Activated CD8-positive, alpha-beta T cell treated with anti-CD3 and anti-CD28 coated beads for 36 hours (primary cell): ENCODE measurements at places on chromosomes 3 and 15.

DNA sequence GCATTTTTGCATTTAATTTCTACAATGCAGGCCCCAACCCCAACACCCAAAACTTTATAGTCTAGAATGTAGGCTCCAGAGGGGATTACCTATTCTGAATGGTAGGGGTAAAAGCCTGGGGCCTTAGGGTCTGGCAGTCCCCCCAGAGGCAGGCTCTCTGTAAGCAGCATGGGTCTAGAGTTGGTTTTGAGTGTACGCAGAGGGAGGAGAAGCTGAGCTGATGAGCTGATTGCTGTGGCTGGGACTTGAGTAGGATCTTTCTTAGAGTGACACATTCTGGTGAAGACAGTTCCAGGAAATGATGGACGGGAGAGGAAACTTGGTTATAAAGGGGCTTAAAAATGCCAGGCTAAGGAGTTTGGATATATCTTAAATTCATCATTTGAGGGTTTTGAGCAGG, 2.1 kb downstream of the LPP start:
- peaks cover 9% of the 10 kb centered on the region for H3K36me3 ChIP-seq
- peak overlapping the region; percentile 92 for H3K27ac ChIP-seq
- peaks cover 63% of the 10 kb centered on the region for H3K4me1 ChIP-seq
- H3K4me3 ChIP-seq: peak overlapping the region; percentile 75
- no peaks in the 10 kb centered on the region for H3K27me3 ChIP-seq
- peak; percentile 49 for DNase-seq

GRCh38 chr3:126194713-126195305, 14.4 kb upstream of the ALDH1L1 start:
- no peaks in the 10 kb centered on the region for H3K36me3 ChIP-seq
- no peak overlapping the region for H3K27ac ChIP-seq
- H3K4me1 ChIP-seq: no peaks in the 10 kb centered on the region
- no peak overlapping the region for H3K4me3 ChIP-seq
- H3K27me3 ChIP-seq: peaks cover 6% of the 10 kb centered on the region

DNA sequence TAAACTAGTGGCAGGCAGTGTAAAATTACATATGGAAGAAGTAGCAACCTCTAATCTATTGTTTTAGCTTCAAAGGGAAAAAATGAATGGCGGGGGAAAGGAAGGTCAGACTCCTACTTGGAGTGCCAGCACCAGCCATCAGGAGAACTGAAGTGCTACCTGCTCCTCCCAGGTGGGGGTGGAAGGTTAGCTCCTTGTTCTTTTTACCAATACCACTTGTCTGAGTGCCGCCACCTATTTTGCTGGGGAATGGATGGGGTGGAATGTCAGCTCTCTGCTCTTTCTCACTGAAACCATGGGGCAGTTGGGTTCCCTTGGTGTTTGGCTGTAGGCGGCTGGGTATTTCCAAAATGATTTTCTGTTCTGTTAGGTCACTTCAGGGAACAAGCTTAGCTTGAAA, 428.7 kb upstream of the EPHA3 start:
- H3K27ac ChIP-seq: no peak overlapping the region
- H3K36me3 ChIP-seq: no peaks in the 10 kb centered on the region
- DNase-seq: no peak
- H3K4me1 ChIP-seq: no peaks in the 10 kb centered on the region

GRCh38 chr15:74906067-74906449, 593 bp downstream of the FAM219B start:
- peak overlapping the region; percentile 88 for H3K4me3 ChIP-seq
- peak; percentile 46 for DNase-seq
- peaks cover 21% of the 10 kb centered on the region for H3K36me3 ChIP-seq
- H3K27ac ChIP-seq: peak overlapping the region; percentile 81
- no peaks in the 10 kb centered on the region for H3K27me3 ChIP-seq

- no peaks in the 10 kb centered on the region for H3K36me3 ChIP-seq
- H3K27ac ChIP-seq: no peak overlapping the region
- peaks cover 11% of the 10 kb centered on the region for H3K27me3 ChIP-seq
- H3K4me3 ChIP-seq: no peak overlapping the region
These were observed 20.0 kb downstream of the PLSCR5 start for GRCh38 chr3:146585156-146585555.

DNA sequence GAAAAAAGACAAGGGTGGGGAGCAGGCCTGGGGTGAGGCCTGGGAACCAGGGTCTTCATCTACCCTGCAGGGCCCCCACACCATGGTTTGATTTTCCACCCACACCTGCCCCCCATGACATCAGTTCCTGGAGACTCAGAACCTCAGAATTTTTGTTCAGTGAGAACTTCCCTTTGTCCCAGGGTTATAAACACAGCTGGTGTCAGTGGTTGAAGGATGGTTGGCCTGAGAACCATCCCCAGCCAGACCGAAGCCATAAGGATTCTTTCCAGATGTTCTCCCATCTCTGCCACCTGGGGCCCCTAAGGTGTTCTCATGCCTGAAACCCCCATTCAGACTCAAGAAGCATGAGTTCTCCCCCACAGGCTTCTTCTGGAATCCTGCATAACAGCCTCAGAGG, 16.6 kb downstream of the CCDC33 start:
- H3K27me3 ChIP-seq: peaks cover 5% of the 10 kb centered on the region
- H3K4me3 ChIP-seq: no peak overlapping the region
- no peak overlapping the region for H3K27ac ChIP-seq
- no peak for DNase-seq
- no peaks in the 10 kb centered on the region for H3K36me3 ChIP-seq

DNA sequence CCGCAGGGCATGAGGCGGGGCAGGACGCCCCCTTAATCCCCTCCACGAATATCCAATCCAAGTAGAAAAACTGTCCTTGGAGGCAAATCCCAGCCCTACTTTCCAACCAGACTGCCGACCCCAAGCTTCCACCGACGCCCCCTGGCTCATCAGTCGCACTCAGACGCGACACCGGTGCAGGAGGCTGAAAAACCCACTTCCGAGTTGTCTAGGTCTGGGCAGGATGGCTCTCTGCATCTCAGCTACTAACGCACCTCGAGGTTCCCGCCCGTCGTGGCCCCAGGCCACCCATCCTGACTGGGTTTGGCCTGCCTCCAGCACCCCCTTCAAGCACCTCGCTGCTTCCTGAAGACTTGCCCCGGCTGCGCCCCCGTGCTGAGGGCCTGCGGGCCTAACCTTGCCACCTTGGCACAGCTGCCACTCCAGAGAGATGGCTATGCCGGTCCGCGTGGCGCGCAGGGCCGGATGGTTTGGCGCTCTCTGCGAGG, 15.5 kb downstream of the RGMA start:
- no peak overlapping the region for H3K27ac ChIP-seq
- H3K36me3 ChIP-seq: no peaks in the 10 kb centered on the region
- DNase-seq: peak; percentile 14
- H3K4me1 ChIP-seq: peaks cover 17% of the 10 kb centered on the region
- H3K27me3 ChIP-seq: peaks cover 53% of the 10 kb centered on the region
- H3K4me3 ChIP-seq: peak overlapping the region; percentile 62

DNA sequence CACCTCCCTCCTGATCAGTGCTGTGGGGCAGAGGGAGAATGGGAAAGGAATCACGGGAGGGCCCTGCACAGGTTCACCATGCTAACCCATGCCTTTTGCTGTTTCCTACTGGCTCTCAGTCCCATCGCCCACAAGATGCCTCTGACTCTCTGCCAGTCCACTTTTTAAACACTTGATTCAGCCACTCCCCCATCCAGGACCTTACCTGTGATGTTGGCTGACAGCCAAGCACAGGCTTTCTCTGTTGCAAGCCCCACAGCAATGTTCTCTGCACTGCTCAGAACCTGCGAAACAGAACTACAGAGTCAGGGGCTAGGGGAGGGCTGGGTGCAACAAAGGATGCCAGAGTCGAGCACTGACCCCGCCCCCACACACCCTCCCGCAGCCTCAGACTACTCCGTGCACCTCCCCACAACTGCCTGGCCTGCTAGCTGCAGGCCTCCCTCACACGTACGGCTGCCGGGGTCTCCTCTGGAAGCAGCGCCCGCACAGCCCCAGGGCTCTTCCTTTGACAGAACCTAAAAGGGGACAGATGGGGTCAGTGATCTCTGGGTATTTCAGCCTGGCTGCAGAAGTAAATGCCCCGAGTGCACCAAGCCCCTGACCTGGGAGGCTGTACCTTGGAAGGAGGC, 9.1 kb downstream of the CDAN1 start:
- H3K27me3 ChIP-seq: no peaks in the 10 kb centered on the region
- no peak for DNase-seq
- peaks cover 36% of the 10 kb centered on the region for H3K36me3 ChIP-seq
- H3K4me1 ChIP-seq: no peaks in the 10 kb centered on the region
- no peak overlapping the region for H3K27ac ChIP-seq
- H3K4me3 ChIP-seq: no peak overlapping the region

- no peak for DNase-seq
- no peak overlapping the region for H3K4me3 ChIP-seq
- H3K36me3 ChIP-seq: no peaks in the 10 kb centered on the region
- no peak overlapping the region for H3K27ac ChIP-seq
- H3K27me3 ChIP-seq: no peaks in the 10 kb centered on the region
- peaks cover 8% of the 10 kb centered on the region for H3K4me1 ChIP-seq
These were observed 7.2 kb downstream of the TMOD2 start for GRCh38 chr15:51758645-51759044.

- H3K36me3 ChIP-seq: no peaks in the 10 kb centered on the region
- no peaks in the 10 kb centered on the region for H3K4me1 ChIP-seq
- no peak overlapping the region for H3K27ac ChIP-seq
- H3K4me3 ChIP-seq: no peak overlapping the region
These were observed 133.7 kb upstream of the UBE2E1 start for GRCh38 chr3:23671851-23672589.

DNA sequence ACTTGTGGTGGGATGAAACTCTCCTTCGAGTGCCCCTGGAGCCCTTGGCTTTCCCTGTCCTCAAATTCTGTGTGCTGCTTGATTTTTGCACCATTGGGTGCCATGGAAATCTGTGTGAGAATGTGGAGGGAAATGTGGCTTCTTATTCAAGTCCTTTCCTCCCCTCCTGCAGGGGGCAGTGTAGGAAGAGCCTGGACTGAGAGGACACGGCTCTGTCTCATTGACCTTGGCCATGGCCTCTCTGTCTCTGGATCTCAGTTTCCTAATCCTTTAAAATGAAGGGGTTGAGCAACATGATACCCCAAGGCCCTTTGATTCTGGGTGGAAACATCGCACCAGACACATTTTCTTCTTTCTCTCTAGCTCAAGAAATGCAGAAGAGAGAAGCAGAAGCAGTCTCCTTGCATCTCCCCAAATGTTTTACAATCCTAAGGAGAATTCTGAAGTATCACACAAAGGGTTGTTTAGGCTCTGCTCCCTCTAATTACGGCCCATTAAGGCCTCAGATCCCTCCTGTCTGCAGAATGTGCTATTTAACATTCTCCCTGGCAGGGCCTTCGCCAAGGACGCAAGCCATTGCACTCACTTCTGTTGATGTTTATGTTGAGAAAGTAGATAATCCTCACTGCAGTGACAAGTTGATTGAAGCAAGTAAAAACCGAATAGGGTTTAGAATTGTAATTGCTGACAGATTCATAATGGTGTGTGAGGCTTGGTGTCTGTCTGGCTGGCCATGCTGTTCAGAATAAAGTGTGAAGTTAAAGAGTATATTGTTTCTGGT, 169.1 kb downstream of the TPRG1 start:
- no peak overlapping the region for H3K27ac ChIP-seq
- H3K36me3 ChIP-seq: no peaks in the 10 kb centered on the region
- H3K27me3 ChIP-seq: no peaks in the 10 kb centered on the region
- H3K4me1 ChIP-seq: peaks cover under 1% of the 10 kb centered on the region
- no peak overlapping the region for H3K4me3 ChIP-seq
- DNase-seq: peak; percentile 41

DNA sequence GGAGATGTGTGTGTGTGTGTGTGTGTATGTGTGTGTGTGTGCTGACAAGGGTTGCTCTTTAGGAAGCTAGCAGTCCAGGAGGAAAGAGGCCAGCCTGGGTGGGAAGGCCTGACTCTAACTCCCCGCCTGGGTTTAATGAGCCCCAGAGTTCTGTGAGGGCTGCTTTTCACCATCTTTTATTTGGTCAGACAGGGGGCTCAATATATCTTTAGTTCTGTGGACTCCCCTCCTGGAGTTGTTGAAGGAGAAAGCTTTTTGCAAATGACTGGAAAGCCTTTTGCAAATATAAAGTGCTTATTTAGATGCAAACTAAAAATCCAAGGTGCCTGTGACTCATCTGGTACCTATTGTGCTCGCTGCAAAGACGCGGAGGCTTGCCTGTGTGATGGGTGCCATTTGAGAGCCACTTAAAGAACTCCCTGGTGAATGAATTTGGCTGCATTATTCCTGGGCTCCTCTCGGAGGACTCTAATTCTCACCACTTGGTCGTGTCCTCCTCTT, 24.5 kb downstream of the DRD3 start:
- no peaks in the 10 kb centered on the region for H3K27me3 ChIP-seq
- DNase-seq: no peak
- no peak overlapping the region for H3K27ac ChIP-seq
- H3K4me3 ChIP-seq: no peak overlapping the region
- H3K36me3 ChIP-seq: no peaks in the 10 kb centered on the region
- peaks cover 13% of the 10 kb centered on the region for H3K4me1 ChIP-seq

GRCh38 chr15:40409366-40409765, 3.8 kb downstream of the IVD start:
- H3K27me3 ChIP-seq: no peaks in the 10 kb centered on the region
- peak; percentile 21 for DNase-seq
- H3K4me3 ChIP-seq: no peak overlapping the region
- peaks cover 41% of the 10 kb centered on the region for H3K4me1 ChIP-seq
- peaks cover 50% of the 10 kb centered on the region for H3K36me3 ChIP-seq

- no peaks in the 10 kb centered on the region for H3K4me1 ChIP-seq
- no peak overlapping the region for H3K27ac ChIP-seq
- DNase-seq: no peak
- no peak overlapping the region for H3K4me3 ChIP-seq
- H3K27me3 ChIP-seq: no peaks in the 10 kb centered on the region
These were observed 92.0 kb upstream of the VGLL3 start for GRCh38 chr3:87082796-87083440.

GRCh38 chr3:134627831-134628230, 23.0 kb downstream of the KY start:
- no peak overlapping the region for H3K4me3 ChIP-seq
- H3K27me3 ChIP-seq: peaks cover 2% of the 10 kb centered on the region
- H3K27ac ChIP-seq: no peak overlapping the region

- H3K27me3 ChIP-seq: no peaks in the 10 kb centered on the region
- H3K4me1 ChIP-seq: peaks cover 17% of the 10 kb centered on the region
- H3K27ac ChIP-seq: no peak overlapping the region
These were observed 27.8 kb downstream of the ADGRG7 start for GRCh38 chr3:100637197-100637631.

- H3K27me3 ChIP-seq: no peaks in the 10 kb centered on the region
- no peak overlapping the region for H3K27ac ChIP-seq
- H3K4me1 ChIP-seq: peaks cover 5% of the 10 kb centered on the region
These were observed 31.1 kb upstream of the UTS2B start for GRCh38 chr3:191361456-191361855.

DNA sequence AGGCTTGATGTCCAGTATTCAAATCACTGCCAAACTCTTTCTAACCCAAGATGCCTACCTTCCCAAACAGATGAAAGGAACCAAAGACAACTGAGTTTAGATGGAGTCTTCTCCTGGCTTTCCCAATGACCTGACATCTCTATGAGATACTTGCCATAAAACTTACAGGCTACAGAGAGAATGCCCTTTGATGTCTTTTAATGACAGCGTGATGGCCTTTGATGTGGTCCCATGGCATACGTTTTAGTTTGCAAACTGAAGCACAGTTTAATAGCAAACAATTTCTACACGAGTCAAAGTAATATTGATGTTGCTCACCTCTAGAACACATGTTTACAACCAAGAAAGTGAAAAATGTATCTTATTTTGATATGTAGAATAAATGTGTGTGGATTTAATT, 73.2 kb downstream of the ZIC4 start:
- H3K27ac ChIP-seq: no peak overlapping the region
- H3K27me3 ChIP-seq: no peaks in the 10 kb centered on the region
- no peak overlapping the region for H3K4me3 ChIP-seq
- no peaks in the 10 kb centered on the region for H3K4me1 ChIP-seq
- DNase-seq: no peak
